Urinary bladder (tissue), 4 donors: ENCODE measurements at places on chromosomes 5 and 9. TPM values are rescaled to one million over a fixed set of nuclear protein-coding genes. Genes with fewer than 3 reads are reported as not detected.

PCDHB4 gene
- total RNA-seq = 3.8 TPM

C9orf153 gene
- total RNA-seq = 3.0 TPM

- no peak for DNase-seq
Measured at GRCh38 chr9:110170357-110171257, 37.4 kb downstream of the C9orf152 start.

DNA sequence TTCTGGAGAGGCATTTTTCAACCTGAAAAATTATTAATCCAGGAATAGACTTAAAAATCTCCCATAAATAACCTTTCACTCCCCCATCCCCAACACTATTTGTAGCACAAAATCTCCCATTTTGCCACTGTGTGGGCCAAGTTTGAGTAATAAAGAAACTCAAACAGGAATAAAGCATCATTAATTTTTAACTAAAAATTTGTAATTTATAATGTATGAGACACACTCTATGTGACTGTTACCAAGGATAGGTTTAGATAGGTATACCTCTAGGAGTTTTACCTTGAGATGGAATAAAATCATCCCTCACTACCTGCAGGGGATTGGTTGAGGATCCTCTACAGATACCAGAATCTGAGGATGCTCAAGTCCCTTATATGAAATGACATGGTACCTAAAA, 30.1 kb downstream of the CHD1 start:
- DNase-seq = no peak

- no peak for DNase-seq
Measured at GRCh38 chr5:952597-953271, 55.9 kb upstream of the NKD2 start.

GRCh38 chr5:62948301-62948700, 369.7 kb downstream of the LRRC70 start:
- DNase-seq = no peak

- DNase-seq = no peak
Measured at GRCh38 chr9:120859361-120859760, 16.6 kb upstream of the PSMD5 start.
